ENCODE measurements at places on chromosomes 5 and 9. TPM values are rescaled to one million over a fixed set of nuclear protein-coding genes. Genes with fewer than 3 reads are reported as not detected.

GRCh38 chr5:154811653-154812465 lies 38.5 kb downstream of the FAXDC2 start:
- no peaks in the 10 kb centered on the region for H3K36me3 ChIP-seq
- no peaks in the 10 kb centered on the region for H3K27me3 ChIP-seq
- H3K4me1 ChIP-seq = no peaks in the 10 kb centered on the region

Gene NOTCH1
- total RNA-seq = 53.5 TPM

GRCh38 chr9:76192013-76192412 lies 202.2 kb downstream of the RFK start:
- H3K4me3 ChIP-seq = no peak overlapping the region
- H3K36me3 ChIP-seq = peaks cover 8% of the 10 kb centered on the region
- H3K27ac ChIP-seq = no peak overlapping the region
- H3K4me1 ChIP-seq = no peaks in the 10 kb centered on the region

GRCh38 chr9:121268851-121269641 lies 1.1 kb downstream of the GSN start:
- peak; percentile 72 for DNase-seq
- no peaks in the 10 kb centered on the region for H3K27me3 ChIP-seq
- H3K36me3 ChIP-seq = no peaks in the 10 kb centered on the region
- peaks cover 70% of the 10 kb centered on the region for H3K4me1 ChIP-seq
- H3K4me3 ChIP-seq = peak overlapping the region; percentile 93

Gene NEUROG1
- not detected for total RNA-seq

Data from transverse colon (tissue), 4 donors.